ENCODE measurements at places on chromosomes 6 and 20. TPM values are rescaled to one million over a fixed set of nuclear protein-coding genes. Genes with fewer than 3 reads are reported as not detected.

Gene TENT5A
- total RNA-seq: 3.7 TPM

Gene CENPB
- 76.8 TPM for total RNA-seq

Gene RAET1L
- not detected for total RNA-seq

Gene KCNQ5
- 7.2 TPM for total RNA-seq

Gene SLC4A11
- total RNA-seq: 5.4 TPM

Gene BPIFB1
- not detected for total RNA-seq

- H3K36me3 ChIP-seq: no peaks in the 10 kb centered on the region
- H3K4me3 ChIP-seq: peak overlapping the region; percentile 44
- H3K27me3 ChIP-seq: peaks cover 35% of the 10 kb centered on the region
- no peak overlapping the region for H3K27ac ChIP-seq
Observed at GRCh38 chr6:154994836-154995253, 270 bp upstream of the TIAM2 start.

GRCh38 chr6:51323056-51323455 is 504.4 kb downstream of the TFAP2B start:
- no peak overlapping the region for H3K4me3 ChIP-seq
- H3K27ac ChIP-seq: no peak overlapping the region
- H3K27me3 ChIP-seq: no peaks in the 10 kb centered on the region
- no peaks in the 10 kb centered on the region for H3K4me1 ChIP-seq

DNA sequence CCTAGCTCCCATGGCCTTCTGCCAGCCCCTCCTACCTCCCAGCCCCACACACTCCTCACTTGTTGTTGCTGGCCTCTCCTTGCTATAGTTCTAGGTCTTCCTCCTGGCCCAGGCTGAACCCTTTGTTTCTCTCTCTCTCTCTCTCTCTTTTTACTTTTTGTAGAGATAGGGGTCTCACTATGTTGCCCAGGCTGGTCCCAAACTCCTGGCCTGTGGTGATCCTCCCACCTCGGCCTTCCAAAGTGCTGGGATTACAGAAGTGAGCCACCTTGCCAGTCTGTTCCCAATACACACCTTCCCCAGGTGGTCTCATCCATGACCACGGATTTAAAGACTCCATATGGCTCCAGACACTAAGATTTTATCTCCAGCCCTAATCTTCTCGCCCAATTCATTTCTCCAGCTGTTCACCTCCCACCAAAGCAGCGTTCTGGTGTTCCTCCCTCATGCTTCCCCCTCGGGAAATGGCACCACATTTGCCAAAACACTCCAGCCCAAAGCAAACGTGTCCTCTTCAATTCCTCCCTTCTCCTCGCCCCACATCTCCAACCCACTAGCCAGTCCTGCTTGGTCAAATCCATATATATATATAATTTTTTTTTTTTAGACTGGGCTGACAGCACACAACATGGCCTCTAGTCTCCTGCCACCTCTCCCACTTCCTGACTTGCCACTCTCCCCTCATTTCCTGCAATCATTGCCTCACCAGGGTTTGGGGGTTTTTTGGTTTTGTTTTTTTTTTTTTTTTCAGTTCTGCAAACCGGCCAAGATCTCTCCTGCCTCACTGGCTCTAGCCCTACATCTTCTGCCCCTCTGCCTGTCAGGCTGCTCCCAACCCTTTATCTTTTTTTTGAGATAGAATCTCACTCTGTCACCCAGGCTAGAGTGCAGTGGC is 104.4 kb downstream of the NCR2 start:
- H3K27ac ChIP-seq: peak overlapping the region; percentile 73
- H3K36me3 ChIP-seq: no peaks in the 10 kb centered on the region
- no peak overlapping the region for H3K4me3 ChIP-seq
- H3K4me1 ChIP-seq: peaks cover 37% of the 10 kb centered on the region
- DNase-seq: peak; percentile 67

DNA sequence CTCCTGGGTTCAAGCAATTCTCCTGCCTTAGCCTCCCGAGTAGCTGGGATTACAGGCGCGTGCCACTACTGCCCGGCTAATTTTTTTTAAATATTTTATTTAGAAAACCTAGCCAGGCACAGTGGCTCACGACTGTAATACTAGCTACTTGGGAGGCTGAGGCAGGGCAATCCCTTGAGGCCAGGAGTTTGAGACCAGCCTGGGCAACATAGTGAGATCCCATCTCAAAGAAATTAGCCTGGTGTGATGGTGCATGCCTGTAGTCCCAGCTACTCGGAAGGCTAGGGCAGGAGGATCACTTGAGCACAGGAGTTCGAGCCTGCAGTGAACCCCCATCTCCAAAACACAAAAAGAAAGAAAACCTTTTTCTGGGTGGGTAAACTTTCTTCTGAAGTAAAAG is 2.4 kb downstream of the SLC44A4 start:
- DNase-seq: no peak
- no peak overlapping the region for H3K4me3 ChIP-seq
- no peaks in the 10 kb centered on the region for H3K27me3 ChIP-seq
- peaks cover 9% of the 10 kb centered on the region for H3K36me3 ChIP-seq
- H3K27ac ChIP-seq: no peak overlapping the region
- peaks cover 2% of the 10 kb centered on the region for H3K4me1 ChIP-seq

DNA sequence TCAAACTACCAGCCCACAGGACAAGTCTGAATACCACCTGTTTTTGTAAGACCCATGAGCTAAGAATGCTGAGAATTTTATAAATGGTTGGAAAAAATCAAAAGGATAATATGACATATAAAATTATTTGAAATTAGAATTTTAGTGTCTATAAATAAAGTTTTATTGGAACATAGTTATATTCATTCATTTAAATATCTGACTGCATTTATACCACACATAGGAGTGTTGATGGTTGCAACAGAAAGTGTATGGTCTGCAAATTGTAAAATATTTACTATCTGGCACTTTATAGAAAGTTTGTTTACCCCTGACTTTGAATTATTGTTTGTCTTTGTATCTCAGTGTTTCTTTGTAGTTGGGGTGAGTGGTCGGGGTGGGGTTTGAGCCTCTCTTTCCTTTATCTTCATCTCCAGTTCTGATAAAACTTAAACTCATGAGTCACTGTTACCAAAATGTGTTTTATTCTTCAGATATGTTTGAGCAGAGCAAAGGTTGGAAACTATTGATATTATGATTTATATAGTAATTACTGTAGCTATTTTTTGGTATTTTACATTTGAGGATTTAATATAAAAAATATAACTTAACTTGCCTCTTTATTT is 55.5 kb downstream of the CD2AP start:
- peaks cover 17% of the 10 kb centered on the region for H3K4me1 ChIP-seq
- H3K27me3 ChIP-seq: no peaks in the 10 kb centered on the region
- peaks cover 31% of the 10 kb centered on the region for H3K36me3 ChIP-seq
- DNase-seq: no peak
- H3K27ac ChIP-seq: no peak overlapping the region

DNA sequence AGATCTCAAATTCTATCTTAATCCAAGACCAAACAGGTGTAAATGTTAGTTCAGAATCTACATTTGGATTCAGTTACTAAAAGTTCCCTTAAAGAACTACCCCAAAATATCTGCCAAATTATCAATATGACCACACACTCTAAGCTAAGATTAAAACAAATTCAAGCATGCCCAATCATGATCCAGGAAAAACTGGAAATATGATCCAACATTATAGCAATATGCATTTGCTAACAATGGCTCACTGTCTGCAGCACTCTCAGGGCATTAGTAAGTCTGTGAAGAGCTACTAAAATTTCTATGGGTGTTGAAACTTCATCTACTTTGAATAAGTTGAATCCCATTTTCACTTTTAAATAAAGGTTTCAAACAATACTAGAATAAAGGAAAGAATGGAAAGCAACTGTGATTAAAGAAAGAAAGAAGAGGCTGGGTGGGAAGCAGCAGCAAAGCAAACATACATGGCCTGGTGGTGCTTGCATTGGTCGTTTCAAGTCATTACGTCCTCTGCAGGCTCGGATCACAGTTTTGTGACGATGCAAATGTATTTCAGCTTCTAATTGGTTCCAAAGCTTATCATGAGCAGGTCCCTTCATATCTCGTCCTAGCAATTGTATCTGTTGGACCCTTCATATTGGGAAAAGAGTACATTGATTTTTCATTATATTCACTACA is 29.2 kb downstream of the GOPC start:
- no peaks in the 10 kb centered on the region for H3K27me3 ChIP-seq
- DNase-seq: no peak
- peaks cover 2% of the 10 kb centered on the region for H3K4me1 ChIP-seq
- H3K4me3 ChIP-seq: no peak overlapping the region
- H3K27ac ChIP-seq: no peak overlapping the region

- peak overlapping the region; percentile 89 for H3K27ac ChIP-seq
- peak overlapping the region; percentile 69 for H3K4me3 ChIP-seq
- peaks cover 93% of the 10 kb centered on the region for H3K4me1 ChIP-seq
- no peaks in the 10 kb centered on the region for H3K27me3 ChIP-seq
- DNase-seq: no peak
- peaks cover 40% of the 10 kb centered on the region for H3K36me3 ChIP-seq
Observed at GRCh38 chr6:111780393-111780792, 92.9 kb downstream of the FYN start.

GRCh38 chr6:111718990-111719389 is 113.3 kb upstream of the TRAF3IP2 start:
- H3K27me3 ChIP-seq: no peaks in the 10 kb centered on the region
- no peak overlapping the region for H3K27ac ChIP-seq
- H3K36me3 ChIP-seq: peaks cover 56% of the 10 kb centered on the region
- DNase-seq: no peak
- H3K4me1 ChIP-seq: peaks cover 67% of the 10 kb centered on the region

DNA sequence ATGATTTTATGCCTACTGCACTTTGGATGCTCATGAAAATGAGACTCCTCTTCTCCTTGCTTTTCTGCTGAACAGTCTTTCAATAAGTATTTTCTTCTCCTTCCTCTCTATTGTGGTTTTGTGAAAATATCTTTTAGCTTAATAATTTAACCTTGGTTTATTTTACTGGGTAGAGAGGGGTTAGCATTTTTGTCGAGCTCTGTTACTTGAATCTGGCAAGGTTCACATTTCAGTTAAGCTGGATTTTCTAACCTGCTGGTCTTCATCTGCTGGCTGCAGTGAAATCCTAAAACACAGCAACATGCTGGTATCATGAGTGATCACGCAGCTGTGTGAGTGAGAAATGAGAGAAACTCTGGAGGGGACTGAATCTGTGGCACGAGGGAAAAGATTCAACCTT is 222.7 kb upstream of the NOX3 start:
- H3K4me1 ChIP-seq: no peaks in the 10 kb centered on the region
- no peaks in the 10 kb centered on the region for H3K27me3 ChIP-seq
- no peak overlapping the region for H3K4me3 ChIP-seq
- H3K27ac ChIP-seq: no peak overlapping the region
- no peaks in the 10 kb centered on the region for H3K36me3 ChIP-seq
- no peak for DNase-seq

DNA sequence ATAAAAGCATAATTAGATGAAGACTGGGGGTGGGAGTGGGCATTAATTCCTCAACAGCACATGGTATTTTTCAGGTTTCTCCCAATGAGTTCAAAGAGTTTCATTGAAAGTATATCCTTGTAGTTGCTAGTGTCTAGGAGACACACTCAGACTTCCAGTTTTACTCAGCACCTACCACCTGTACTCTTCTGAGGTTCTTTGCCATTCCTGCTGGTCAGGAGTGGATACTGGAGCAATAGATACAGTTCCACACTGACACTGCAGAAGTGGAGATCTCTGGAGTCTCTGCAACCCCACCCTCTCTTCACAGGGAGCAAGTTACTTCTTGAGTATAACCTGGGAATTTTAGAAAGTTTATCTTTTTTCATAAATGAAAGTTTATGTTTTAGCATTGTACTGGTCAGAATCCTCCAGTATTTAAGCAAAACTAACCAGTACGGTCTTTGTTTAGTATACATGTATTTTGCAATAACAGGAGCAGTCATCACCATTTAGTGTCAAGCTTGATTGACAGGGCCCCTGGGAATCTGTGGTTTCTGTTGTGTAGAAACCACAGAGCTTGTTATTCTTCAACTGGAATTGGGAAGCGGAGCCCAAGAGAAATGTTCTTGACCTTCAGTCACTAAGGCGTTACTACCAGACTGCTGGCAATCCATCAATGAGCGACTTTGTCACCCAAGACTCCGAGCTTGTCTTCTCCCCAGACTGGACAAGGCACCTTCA is 148.1 kb downstream of the ZDHHC14 start:
- H3K4me3 ChIP-seq: no peak overlapping the region
- peaks cover 45% of the 10 kb centered on the region for H3K4me1 ChIP-seq
- peaks cover 10% of the 10 kb centered on the region for H3K27me3 ChIP-seq
- H3K27ac ChIP-seq: peak overlapping the region; percentile 25

GRCh38 chr6:102763891-102764290 is 1370.4 kb downstream of the GRIK2 start:
- no peak for DNase-seq
- no peaks in the 10 kb centered on the region for H3K4me1 ChIP-seq
- no peak overlapping the region for H3K27ac ChIP-seq
- H3K36me3 ChIP-seq: no peaks in the 10 kb centered on the region

DNA sequence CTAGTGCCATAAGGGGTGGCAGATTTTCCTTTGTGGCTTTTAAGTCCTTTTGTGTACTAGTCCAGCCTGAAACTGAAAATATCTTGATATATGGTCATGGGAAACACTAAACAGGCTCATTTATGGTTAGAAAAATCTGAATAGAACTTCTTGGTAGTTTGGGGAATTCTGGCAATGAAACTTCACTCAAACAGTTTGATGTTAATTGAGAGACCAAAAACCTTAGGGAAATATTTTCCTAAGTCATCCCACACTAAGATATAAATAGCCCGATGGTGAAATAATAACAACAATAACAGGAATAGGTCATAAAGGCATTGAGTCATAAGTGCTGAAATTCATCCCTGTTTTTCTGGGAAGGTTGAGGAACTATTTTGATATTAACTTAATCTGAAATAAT is 146.2 kb upstream of the SMLR1 start:
- H3K36me3 ChIP-seq: peaks cover 19% of the 10 kb centered on the region
- no peak for DNase-seq
- no peak overlapping the region for H3K4me3 ChIP-seq
- no peaks in the 10 kb centered on the region for H3K27me3 ChIP-seq
- peaks cover 13% of the 10 kb centered on the region for H3K4me1 ChIP-seq

GRCh38 chr6:87095087-87095509 is at the start of gene CGA:
CGA (minus strand) TSS chr6:87095106; CDS start chr6:87088200, 6,906 bp downstream.
- no peaks in the 10 kb centered on the region for H3K36me3 ChIP-seq
- peaks cover 2% of the 10 kb centered on the region for H3K4me1 ChIP-seq
- no peak for DNase-seq
- H3K27ac ChIP-seq: no peak within 1 kb of the TSS
- H3K27me3 ChIP-seq: peaks cover 40% of the 10 kb centered on the region
- H3K4me3 ChIP-seq: no peak within 1 kb of the TSS

DNA sequence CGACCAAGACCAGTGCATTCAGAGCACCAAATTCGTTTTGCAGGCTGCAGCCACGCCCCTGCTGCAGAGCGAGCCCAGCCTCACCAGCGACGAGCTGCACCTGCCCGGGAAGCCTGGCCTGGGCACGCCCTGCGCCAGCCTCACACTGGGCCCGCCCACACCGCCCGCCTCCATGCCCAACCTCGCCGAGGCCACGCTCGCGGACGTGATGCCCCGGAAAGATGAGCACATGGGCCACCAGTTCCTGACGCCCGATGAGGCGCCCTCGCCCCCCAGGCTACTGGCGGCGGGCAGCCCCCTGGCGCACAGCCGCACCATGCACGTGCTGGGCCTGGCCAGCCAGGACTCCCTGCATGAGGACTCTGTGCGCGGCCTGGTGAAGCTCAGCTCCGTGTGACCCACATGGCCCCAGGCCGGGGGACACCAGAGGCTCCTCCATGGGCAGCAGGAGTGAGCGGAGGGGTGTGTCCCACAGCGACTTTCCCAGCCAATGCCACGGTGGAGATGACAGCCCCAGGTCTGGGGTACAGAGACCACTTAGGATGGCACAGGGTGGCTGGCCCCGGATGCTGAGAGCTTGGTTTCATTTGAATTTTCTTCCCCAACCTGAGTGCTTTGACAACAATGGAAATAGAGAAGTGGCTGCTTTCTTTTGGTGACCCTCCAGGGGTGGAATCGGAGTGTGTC is 150.2 kb upstream of the SNX9 start:
- no peak for DNase-seq
- H3K27ac ChIP-seq: no peak overlapping the region
- H3K4me1 ChIP-seq: peaks cover 13% of the 10 kb centered on the region
- H3K4me3 ChIP-seq: no peak overlapping the region
- H3K36me3 ChIP-seq: no peaks in the 10 kb centered on the region

Data from activated CD8-positive, alpha-beta memory T cell treated with anti-CD3 and anti-CD28 coated beads, Interleukin-2, amount 10 ng/mL, durations not matched to agents 7 days and 5 days (primary cell).